ENCODE measurements at places on chromosomes 1 and 21. TPM values are rescaled to one million over a fixed set of nuclear protein-coding genes. Genes with fewer than 3 reads are reported as not detected.

The HSD3B1 gene
- total RNA-seq = not detected

The SPRR2G gene
- not detected for total RNA-seq

The PCP4 gene
- not detected for total RNA-seq

The CEP104 gene
- 17.6 TPM for total RNA-seq

The AQP10 gene
- total RNA-seq = not detected

The SAMD13 gene
- 2.9 TPM for total RNA-seq

The B3GALT2 gene
- total RNA-seq = 0.05 TPM

The CATSPERE gene
- 0.05 TPM for total RNA-seq

The COL16A1 gene
- total RNA-seq = 0.67 TPM

The MPL gene
- not detected for total RNA-seq

The LDLRAD2 gene
- total RNA-seq = not detected

The KIF2C gene
- 41.4 TPM for total RNA-seq

The FCRL6 gene
- total RNA-seq = not detected

The LZIC gene
- total RNA-seq = 26.0 TPM

The NEXN gene
- 7.0 TPM for total RNA-seq

The KAZN gene
- 3.2 TPM for total RNA-seq

The UBXN10 gene
- 0.07 TPM for total RNA-seq

The LIN28A gene
- not detected for total RNA-seq

The S100A14 gene
- not detected for total RNA-seq

The MXRA8 gene
- 0.34 TPM for total RNA-seq

The TRIM58 gene
- 0.34 TPM for total RNA-seq
